ENCODE measurements at places on chromosomes 5 and 9.

GRCh38 chr5:23318166-23318565, 189.2 kb upstream of the PRDM9 start:
- DNase-seq = no peak
- no peaks in the 10 kb centered on the region for H3K36me3 ChIP-seq
- no peaks in the 10 kb centered on the region for H3K4me1 ChIP-seq
- no peak overlapping the region for H3K4me3 ChIP-seq
- no peaks in the 10 kb centered on the region for H3K27me3 ChIP-seq

DNA sequence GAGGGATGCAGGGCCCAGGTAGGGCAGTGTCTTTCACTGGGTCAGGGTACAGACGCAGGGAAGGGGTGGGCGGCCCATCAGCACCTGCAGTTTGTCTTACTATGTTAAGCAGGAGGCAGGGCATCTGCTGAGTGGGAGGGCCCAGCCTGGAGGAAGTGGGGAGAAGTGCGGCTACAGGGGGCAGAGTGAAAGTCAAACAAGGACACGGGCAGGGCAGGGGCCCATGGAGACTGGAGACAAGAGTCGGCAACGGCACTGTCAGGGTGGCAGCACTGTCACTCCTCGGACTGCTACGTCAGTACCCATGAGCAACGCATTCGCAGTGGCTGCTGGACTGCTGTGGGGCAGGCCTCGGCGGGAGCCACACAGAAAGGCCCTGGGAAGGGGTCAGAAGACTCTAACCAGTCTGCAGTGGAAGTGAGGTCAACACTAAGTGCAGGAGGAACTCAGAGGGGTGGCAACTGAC, 19.7 kb downstream of the CAMSAP1 start:
- H3K36me3 ChIP-seq = no peaks in the 10 kb centered on the region
- H3K4me3 ChIP-seq = no peak overlapping the region
- H3K4me1 ChIP-seq = peaks cover 47% of the 10 kb centered on the region
- no peaks in the 10 kb centered on the region for H3K27me3 ChIP-seq
- no peak overlapping the region for H3K27ac ChIP-seq
- DNase-seq = no peak

DNA sequence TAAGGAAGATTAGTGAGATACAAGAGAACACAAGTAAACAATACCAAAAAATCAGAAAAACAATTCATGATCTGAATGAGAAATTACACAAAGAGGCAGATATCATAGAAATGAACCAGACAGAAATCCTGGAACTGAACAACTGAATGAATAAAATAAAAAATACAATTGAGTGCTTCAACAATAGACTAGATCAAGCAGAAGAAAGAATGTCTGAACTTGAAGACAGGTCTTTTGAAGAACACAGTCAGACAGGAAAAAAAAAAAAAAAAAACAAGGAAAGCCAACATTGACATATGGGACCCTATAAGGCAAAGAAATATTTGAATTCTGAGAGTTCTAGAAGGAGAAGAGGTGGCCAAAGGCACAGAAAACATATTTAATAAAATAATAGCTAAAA, 115.2 kb downstream of the ZDHHC21 start:
- no peaks in the 10 kb centered on the region for H3K4me1 ChIP-seq
- no peaks in the 10 kb centered on the region for H3K27me3 ChIP-seq
- no peak overlapping the region for H3K4me3 ChIP-seq
- H3K27ac ChIP-seq = no peak overlapping the region

DNA sequence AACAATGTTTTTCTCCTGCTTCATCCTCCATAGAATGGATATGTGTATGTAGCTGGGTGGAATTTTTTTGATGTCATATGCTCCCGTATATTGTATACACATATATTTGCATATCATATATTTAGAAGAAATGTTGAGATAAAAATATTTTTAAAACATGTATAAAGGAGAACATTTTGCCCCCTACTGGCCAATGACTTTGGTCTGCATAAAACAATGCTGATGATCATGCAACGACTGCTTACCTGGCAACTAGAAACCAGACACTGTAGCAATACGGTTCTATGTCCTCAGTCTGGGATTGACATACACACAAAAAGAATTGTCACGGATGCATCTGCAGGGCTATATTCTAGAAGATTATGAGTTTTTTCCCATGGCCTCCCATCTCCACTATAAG, 503.6 kb downstream of the ELAVL2 start:
- no peaks in the 10 kb centered on the region for H3K4me1 ChIP-seq
- no peaks in the 10 kb centered on the region for H3K36me3 ChIP-seq
- no peak overlapping the region for H3K4me3 ChIP-seq
- no peak overlapping the region for H3K27ac ChIP-seq
- H3K27me3 ChIP-seq = no peaks in the 10 kb centered on the region
- no peak for DNase-seq

- no peak overlapping the region for H3K4me3 ChIP-seq
- H3K4me1 ChIP-seq = no peaks in the 10 kb centered on the region
- no peak for DNase-seq
Observed at GRCh38 chr9:1875921-1876448, 139.2 kb upstream of the SMARCA2 start.

- no peaks in the 10 kb centered on the region for H3K4me1 ChIP-seq
- no peak for DNase-seq
- H3K4me3 ChIP-seq = no peak overlapping the region
- H3K27me3 ChIP-seq = no peaks in the 10 kb centered on the region
Observed at GRCh38 chr9:91403665-91404543, 19.7 kb downstream of the NFIL3 start.

DNA sequence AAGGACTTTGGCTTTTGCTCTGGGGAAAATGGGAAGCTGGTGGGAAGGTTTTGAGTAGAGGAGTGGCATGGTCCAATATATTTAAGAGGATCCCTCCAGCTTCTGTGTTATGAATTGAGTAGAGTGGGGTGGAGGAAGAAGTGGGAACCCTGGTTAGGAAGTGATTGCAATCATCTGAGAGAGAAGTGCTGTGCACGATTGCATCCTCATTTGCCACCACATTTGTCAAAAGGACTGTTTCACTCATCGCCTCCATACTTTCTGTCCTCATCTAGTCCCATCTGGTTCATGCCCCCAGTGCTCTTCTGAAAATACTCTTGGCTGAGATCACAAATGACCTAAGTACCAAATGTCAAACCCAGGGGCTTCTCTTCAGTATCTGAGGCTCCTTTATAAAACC, 192.1 kb downstream of the RAB3C start:
- no peaks in the 10 kb centered on the region for H3K4me1 ChIP-seq
- no peak overlapping the region for H3K4me3 ChIP-seq
- no peaks in the 10 kb centered on the region for H3K36me3 ChIP-seq

GRCh38 chr5:124660229-124661093, 86.0 kb downstream of the ZNF608 start:
- H3K27ac ChIP-seq = peak overlapping the region; percentile 94
- H3K4me1 ChIP-seq = peaks cover 37% of the 10 kb centered on the region
- H3K36me3 ChIP-seq = no peaks in the 10 kb centered on the region
- DNase-seq = peak; percentile 90

- peaks cover 3% of the 10 kb centered on the region for H3K4me1 ChIP-seq
- H3K27me3 ChIP-seq = no peaks in the 10 kb centered on the region
- H3K27ac ChIP-seq = no peak overlapping the region
- H3K4me3 ChIP-seq = peak overlapping the region; percentile 88
Observed at GRCh38 chr9:36037549-36038122, 923 bp downstream of the RECK start.

- no peaks in the 10 kb centered on the region for H3K4me1 ChIP-seq
- peak; percentile 64 for DNase-seq
- no peak overlapping the region for H3K27ac ChIP-seq
- H3K4me3 ChIP-seq = no peak overlapping the region
Observed at GRCh38 chr5:7473668-7474215, 77.8 kb downstream of the ADCY2 start.

All from trophoblast cell (in vitro differentiated cells and primary cell).